ENCODE measurements at places on chromosomes 6 and 20.

GRCh38 chr6:158431560-158431959, 119.3 kb downstream of the TULP4 start:
- no peak for DNase-seq

DNA sequence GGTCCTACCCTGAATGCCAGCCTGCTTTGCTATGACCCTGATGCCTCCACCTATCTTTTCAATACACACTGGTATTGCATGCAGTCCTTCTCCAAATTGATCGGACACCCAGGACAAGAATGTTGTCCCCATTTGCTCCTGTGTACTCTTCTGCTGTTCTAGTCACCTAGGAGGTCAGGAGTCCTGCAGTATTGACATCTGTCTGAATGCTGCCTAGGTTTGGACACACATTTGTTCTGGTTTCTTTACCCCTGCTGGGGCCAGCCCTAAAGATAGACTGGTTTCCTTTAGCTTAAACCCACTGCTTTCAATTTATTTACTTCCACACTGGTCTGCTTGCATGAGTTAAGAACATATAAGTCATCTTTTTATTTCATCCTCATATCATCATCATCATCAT, 167.0 kb upstream of the CCN2 start:
- DNase-seq: no peak

- no peak for DNase-seq
Observed at GRCh38 chr6:113329942-113330635, 527.1 kb upstream of the MARCKS start.

- no peak for DNase-seq
Observed at GRCh38 chr20:45091366-45091765, 9.6 kb downstream of the KCNS1 start.

DNA sequence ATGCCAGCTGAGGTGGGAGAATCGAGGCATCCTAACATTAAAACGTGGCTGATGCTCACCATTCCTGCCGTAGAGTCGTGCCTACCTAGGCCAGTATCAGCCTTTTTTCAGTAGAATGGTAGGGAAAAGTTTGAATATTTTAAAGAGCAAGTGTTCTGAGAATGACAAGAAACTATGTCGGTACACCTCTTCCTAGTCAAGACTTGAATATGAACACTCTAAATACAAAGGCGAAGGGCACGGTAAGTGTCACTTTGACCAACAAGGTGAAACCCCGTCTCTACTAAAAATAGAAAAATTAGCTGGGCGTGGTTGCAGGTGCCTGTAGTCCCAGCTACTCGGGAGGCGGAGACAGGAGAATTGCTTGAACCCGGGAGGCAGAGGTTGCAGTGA, 1.0 kb downstream of the GINM1 start:
- no peak for DNase-seq
